ENCODE measurements at places on chromosomes 12 and 14.
A peak's percentile ranks its signal among the peaks of the same experiment; 100 is the strongest.

DNA sequence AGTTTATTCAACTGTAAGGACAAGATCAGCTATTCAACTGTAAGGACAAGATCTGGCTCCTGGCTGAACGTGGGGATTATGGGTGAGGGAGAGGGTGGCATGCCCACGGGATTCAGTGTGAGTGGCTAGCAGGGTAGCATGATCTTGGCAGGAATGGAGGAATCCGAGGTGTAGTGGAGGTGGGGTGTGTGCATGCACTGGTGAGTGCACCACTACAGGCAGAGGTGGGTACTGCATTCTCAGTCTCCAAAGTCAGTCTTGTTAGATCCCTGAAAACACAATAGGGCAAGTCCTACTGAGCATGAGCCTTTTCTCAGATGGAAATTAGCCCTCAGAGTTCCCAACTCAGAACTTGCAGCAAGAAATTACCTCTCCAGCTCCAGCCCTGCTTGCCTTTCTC lies 32.2 kb upstream of the DCD start:
- no peak for DNase-seq

- DNase-seq, result no peak
Observed at GRCh38 chr12:14654416-14654815, 42.0 kb downstream of the GUCY2C start.

GRCh38 chr12:67040861-67041137 lies 228.4 kb upstream of the CAND1 start:
- DNase-seq, result no peak

DNA sequence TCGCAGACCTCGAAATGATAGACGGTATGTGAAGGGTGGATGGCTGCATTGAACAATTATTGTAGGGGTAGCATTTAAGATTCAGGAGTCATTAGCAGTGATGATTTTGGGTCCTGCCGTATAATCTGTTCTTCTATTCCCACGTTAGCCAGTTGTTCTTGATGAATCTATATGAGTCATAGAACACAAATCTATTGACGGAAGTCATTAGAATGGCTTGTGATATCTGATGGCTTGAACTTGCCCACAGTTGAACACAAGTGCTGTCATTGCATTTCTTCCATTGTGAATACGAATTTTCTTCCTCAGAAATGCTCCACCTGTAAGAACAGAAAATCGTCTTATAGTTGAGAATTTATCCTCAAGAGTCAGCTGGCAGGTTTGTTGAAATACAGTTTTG lies 1.9 kb downstream of the SRSF5 start:
- no peak for DNase-seq

GRCh38 chr12:50734409-50735263 lies 29.3 kb upstream of the ATF1 start:
- no peak for DNase-seq

DNA sequence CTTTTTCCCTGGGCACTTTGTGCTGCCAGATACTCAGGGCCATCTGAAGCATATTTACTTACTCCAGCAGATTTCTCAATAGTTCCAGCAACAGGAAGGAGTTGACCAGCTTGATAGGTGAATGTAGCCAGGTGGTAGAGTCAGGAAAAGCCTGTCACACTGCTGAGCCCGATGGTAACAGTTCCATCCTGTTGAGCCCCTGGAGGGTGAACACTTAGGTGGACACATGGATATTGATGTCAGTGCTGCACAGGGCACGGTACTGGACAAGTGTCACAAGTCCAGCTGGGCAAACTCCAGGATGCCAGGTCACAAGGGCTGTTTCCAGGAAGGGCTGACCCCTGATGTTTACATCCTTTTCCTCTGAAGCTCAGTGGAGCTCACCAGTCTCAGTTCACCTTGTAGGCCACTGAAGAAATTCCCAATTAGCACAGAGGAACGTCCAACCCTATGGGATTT lies 2.3 kb upstream of the SMOC1 start:
- no peak for DNase-seq

- no peak for DNase-seq
Observed at GRCh38 chr14:51609251-51609954, 42.3 kb upstream of the FRMD6 start.

DNA sequence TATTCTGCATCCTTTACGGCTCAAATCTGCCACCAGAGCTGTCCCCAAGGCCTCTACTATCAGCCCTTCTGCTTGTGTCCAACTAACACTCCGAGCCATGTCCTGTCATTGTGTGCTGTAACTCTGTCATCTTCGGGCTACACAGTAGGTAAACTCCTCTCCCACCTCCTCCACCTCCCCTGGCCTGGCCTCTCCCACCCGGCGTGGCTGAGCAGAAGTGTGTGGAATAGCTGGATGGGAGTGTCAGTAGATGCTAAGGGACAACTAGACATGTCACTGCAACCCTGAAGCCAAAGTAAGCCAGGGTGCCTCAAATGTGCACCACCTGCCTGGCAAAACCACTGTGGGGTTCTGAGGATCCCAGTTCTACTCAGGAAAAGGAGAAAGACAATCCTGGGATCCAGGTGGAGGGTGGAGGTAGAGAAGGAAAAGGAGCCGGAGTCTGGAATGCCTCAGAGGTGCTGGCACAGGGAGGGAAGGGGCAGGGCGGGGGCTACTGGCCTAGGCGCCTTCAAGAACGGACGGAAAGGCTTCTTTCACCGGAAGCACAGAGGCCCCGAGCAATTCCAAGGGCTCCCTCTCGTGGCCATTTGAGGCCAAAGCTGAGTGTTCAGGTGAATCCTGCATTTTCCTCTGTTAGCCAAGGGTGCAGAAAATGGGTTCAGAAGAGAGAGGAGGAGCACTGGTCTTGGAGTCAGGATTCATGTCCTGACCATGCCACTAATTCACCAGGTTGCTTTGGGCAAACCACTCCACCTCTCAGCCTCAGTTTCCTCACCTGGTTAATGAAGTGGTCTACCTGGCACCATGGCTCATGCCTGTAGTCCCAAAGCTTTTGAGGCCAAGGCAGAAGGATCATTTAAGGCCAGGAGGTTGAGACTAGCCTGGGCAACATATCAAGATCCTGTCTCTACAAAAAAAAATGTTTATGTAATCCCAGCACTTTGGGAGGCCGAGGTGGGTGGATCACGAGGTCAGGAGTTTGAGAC lies 20.5 kb upstream of the FAM181A start:
- DNase-seq, result no peak

DNA sequence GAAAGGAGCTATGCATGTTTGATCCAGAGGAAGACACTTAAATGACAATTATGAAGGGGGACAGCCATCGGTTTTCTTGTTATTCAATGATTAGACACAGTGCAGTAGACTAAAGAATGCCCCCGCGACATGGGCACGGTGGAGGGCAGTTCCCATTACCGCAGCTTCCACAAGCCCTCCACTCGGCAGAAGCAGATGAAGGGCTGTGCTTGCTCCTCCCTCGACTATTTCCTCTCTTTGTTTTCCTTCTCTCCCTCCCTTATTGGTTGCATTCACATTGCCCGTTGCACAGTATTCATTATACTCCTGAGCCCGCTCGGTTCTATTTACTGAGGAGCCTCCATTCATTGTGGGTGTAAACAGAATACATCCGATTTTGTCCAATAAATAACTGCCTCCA lies 138.8 kb upstream of the RASSF8 start:
- DNase-seq, result no peak

DNA sequence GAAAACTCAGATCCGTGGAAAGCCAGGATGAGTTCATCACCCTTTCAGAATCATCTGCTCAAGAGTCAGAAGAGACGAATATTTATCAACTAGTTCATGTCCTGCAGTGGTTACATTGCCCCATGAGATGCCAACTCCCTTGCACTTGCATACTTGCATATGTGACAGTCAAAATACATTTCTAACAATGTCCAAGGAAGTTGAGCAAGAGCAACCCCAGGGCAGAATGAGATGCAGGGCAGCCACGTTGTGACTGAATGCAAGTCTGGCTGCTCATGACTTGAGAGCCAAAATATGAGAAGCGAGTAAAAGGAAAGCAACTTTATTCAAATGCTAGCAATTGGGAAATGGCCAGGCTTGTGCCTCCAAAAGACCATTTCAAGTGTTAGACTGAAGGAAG lies 23.6 kb upstream of the UTP20 start:
- DNase-seq, result no peak

DNA sequence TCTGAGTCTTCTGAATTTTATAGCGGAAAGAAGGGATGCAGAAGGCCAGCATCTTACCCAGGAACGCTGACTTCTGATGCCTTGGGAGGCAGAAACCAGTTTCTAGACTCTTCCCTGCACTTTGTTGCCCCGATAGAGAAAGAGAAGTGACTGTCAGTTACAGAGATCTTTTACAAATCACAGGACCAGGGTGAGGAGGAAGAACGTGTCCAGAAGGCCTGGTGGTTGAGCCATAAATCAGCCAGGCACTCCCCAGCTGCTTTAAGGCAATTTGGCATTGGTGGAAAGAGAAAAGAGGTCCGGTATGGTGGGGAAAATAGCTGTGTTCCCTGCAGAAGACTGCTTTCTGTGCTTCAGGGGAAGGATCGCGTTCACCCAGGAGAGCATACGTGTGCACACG lies 88.7 kb upstream of the KCNA1 start:
- DNase-seq, result no peak

DNA sequence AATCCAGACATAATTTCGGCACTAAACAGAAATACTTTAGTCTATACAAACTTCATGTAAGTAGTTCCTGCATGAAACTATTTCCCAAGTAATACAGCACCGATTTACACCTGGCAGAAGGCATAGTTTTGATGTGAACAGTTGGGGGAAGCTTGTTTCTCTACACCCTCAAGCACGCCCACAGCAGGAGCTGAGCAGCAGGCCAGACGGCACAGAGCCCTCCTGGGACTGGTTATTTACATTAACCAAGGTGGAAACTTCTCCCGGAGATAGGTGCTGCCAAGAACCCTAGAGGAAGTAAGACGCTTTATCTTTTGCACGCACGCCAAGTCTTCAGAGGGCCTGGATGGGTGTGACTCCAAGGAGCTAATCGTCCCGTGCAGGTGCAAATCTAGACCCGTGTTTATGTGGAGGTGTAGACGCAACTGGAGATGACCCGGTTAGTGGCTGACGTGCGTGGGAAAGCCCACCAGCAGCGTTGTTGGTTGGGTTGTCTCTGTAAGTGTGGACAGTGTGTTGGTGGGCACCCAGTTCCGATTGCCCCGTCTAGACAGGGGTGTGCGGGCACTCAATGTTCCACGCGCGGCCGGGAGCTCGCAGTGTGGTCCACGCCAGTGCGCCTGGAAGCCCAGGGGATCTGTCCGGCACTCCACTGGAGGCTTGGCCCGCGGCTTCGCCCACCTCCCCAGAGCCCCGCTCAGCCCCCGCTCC lies 767 bp upstream of the TCP11L2 start:
- DNase-seq, result peak; percentile 23

DNA sequence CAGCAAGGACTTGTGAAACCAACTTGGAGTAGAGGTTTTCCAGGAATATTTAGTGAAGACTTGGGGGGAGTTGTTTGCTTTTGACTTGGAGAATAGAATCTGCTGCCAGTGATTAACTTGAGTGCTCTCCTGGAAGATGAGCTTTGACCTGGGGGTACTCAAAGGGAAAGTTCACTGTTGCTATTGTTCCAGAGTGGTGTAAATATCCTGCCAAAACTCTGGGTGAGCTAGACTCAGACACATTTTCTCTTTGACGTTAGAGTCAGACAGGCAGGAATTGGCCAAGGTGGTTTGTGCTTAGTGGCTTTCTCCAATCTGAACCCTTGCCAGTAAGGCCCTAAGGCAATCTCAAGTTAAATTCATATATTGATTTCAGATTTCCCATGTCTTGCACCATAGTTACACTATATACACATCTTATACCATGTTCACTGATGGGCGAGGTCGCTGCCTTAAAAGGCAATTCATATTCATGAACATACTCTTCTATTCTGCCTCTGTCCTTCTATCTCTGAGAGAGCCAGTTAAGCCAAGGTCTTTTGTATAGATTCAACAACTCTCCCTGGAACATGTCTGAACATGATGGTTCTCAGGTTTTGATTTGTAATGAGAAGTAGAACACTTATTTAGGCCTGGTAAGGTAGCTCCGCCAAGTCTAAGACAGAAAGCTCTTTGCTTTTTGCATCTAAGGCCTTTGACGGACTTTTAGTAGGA lies 204.6 kb upstream of the SLC38A2 start:
- DNase-seq, result no peak

- no peak for DNase-seq
Observed at GRCh38 chr12:69633061-69633460, 22.4 kb upstream of the LRRC10 start.

- no peak for DNase-seq
Observed at GRCh38 chr12:20489645-20490044, 121.3 kb downstream of the PDE3A start.

GRCh38 chr14:22448035-22448904 lies 140.8 kb downstream of the DAD1 start:
- no peak for DNase-seq

- DNase-seq, result no peak
Observed at GRCh38 chr12:110042264-110042663, 6.1 kb downstream of the C12orf76 start.

DNA sequence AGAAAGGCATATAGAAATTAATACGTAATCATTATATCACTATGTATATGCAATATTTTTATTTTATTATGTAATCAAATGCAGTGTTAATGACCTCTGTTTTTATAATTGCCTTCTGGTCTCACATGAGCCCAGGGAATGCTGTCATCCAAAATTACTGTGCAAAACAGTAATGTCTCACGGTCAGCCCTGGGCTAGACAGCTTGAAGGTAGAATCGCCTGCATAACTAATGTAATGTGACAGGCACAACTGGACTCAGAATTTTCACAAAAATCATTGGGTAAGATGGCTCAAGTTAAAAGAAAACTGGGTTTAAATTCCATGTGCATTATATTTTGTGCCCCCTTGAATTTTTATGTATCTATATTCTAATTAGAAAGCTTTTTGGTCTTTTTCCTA lies 293.3 kb downstream of the PPFIA2 start:
- no peak for DNase-seq

- no peak for DNase-seq
Observed at GRCh38 chr12:53078425-53079225, 565 bp downstream of the SPRYD3 start.

DNA sequence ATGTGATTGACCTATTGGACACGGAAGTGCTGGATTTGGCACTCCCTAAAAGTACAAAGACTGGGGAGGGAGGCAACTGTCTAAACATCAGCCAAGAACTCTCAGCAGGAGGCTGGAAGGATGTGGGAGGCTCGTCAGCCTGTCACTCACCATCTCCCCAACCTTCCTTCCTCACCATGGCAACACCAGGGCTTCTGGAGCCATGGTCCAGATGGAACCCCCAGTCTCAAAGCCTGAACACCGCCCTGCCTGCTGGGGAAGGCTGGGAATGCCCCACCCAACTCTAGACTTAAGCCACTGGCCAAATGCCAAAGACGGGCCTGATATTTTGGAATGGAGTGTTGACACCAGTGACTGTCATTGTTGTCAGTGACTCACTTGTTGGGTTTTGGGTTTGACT lies 55.3 kb downstream of the GALNT16 start:
- no peak for DNase-seq

- DNase-seq, result no peak
Observed at GRCh38 chr14:101820283-101820798, 58.8 kb downstream of the PPP2R5C start.
